Stimulated activated naive CD8-positive, alpha-beta T cell treated with anti-CD3 and anti-CD28 coated beads, Interleukin-15, Interleukin-2, amounts not matched to agents 100 U/mL and 50 U/mL, for 24 hours (primary cell): ENCODE measurements at places on chromosomes 2 and 18.

DNA sequence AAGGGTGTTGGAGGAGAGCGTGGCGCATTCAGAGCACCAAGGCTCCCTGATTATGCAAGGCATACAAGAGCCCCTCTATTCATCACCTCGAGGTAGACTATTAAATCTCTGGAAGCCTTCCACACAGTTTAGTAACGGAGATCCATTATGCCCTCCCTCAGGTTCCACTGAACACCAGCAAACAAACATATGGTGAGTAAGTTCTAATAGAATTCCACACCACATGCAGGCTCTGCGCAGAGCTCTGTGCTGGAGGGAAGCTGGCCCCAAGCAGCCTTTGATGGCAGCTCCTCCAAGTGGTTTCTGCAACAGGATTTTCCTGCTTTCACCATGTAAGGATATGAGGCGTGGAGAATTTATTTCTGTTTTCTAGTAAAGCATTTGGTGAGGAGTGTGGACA, 238.6 kb downstream of the C1D start:
- DNase-seq = no peak

DNA sequence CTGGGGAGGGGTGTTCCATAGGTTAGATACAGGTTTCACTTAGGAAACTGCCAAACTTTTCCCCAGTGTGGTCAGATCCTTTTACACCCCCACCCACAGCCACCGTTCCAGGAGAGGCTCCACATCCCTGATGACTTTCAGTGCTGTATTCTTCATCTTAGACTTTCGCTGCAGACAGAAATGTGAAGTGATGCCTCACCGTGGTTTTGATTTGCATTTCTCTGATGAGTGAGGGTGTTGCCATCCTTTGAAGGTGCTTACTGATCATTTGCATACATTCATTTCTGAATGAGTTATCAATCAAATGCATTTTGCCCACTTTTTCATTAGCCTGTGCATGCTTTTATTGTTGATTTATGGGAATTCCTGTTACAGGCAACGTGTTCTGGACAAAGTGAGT, 14.9 kb downstream of the COPS9 start:
- DNase-seq = no peak

DNA sequence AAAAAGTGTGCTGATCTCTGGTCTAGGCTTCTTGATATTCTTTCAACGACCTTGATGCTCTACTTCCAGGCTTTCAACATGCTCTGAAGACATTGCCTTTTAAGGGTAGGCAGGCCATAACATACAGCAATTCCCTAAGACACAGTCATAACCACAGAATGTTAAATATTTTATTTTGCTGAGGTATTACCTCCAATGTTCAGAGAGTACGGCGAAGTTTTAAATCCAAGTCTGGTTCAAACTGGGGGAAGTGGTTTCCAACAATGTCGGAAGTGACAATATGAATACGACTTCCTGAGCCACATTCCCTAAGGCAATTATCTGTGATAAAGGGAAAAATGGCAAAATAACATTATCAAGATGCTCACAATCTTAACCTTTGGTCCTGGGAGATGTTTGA, 1077.9 kb upstream of the PIK3C3 start:
- DNase-seq = no peak

GRCh38 chr18:63831080-63831788, 56.0 kb downstream of the SERPINB7 start:
- no peak for DNase-seq

GRCh38 chr2:184004948-184005672, 593.2 kb upstream of the ZNF804A start:
- DNase-seq = no peak

DNA sequence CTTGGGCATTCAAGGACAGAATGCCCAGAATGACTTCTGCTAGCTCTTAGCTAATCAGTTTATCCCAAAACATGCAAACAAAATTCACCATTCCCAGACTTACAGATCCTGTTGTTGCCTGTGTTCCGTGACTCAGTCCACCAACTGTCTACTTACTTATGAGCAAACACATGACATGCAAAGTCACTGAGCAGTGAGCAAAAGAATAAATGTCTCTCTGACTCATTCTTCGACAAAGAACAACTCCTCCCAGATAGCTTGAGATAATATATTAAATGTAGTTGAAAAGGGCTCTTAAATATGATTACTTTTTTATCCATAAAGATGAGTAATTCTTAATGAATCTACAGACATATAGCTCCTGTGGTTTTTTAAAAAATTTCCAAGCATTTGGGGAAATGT, 9.0 kb upstream of the CREG2 start:
- no peak for DNase-seq

DNA sequence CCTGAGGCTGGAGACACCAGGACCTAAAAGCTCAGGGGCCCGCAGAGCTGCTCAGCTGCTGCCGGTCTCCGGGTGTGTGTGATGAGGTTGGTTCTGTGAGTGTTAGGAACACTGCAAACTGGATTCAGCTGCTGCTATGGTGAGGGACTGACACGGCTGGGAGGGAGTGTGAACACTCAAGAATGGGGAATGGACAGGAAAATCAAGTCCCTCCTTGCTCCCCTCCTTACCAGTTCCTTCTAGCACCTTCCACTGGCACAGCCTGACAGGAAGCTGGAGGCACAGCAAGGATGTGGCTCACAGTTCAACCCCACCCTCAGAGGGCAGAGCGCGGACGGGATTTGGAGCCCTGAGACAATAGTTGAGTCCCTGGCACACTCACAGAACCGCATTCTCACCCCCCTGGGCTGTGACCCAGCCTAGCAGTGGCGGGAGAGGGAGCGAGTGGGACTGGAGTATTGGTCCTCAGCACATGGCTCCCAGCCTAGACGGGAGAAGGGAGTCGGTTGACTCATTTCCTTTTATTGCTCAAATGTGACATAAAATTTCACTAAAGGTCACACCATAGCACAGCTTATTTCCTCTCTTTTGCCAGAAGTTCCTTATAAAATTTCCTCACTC, 42.5 kb downstream of the LRRC30 start:
- DNase-seq = no peak

DNA sequence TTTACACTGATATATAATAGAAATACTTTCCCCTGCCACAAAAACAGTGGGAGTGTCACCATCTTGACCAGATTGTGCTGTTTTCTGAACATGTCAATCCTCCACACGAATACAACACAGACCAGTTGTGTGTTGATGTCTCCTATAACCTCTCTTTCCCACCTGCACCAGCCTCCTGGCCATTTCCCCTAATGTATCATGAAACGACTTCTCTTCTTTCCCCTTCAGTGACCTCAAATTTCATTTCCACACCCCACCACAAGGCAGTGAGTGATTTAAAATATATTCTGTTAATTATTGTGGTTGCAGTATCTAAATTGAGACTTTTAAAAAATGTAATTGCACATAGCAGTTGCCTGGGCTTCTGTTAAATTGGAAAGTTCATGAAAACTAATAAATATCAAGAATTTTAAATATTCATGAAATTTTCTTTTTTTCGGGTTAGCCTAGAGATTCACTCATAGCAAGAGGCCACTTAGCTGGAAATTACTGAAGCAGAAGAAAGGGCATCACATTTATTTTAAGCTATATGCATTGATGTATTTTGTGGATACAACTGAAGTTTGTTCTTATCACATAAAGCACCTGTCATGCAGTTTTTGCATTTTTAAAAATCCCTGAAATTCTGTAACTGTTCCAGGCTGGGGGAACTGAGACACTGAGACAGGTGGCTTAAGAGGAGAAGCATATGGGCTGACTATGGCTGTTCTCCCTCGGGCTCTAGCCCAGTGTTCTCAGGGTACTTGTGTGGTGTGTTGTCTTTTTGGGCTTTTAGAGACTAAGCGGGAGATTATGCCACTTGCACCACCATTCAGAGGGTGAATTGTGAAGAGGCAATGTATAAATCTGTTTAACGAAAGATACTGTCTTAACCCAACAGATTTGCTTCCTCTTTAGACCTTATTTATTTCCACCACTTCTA, 15.9 kb downstream of the FAM171B start:
- no peak for DNase-seq

DNA sequence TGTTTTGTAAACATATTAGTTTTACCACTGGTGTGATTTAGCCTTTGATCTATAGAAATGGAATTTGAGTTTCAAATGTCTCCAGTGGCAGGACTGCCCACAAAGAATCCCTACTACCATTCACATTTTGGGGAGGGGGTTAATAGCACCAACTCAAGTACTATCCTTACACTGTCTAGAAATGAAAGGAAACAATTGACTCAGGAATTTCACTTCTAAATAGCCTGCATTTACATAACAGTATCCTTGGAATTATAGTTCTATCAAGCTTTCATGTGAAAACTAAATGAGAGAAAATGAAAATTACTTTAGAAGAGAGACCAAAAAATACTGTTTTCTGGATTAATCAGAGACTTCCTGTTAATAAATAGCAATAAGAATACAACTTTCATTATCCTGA, 7.5 kb upstream of the CCDC93 start:
- DNase-seq = no peak

DNA sequence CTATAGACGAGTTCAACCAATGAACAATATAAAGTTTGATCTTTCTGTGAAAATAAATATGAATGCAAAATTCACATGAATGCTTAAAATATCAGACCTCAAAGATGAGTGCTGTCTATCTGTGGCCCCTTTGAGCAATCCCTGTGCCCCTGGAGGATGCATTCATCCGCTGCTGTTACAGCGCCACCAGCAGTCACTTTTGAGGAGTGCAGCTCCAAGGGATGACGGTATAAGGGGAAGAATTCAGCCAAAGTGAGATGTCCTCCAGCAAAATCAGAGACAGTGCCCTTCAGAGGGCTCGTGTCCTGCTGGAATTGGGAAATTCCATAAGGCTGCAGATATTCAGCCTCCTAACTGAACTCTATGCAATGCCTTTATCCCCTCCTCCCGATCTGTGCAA, 12.0 kb upstream of the CHRNA1 start:
- peak; percentile 51 for DNase-seq

GRCh38 chr18:8726281-8726680, 20.9 kb downstream of the MTCL1 start:
- no peak for DNase-seq

GRCh38 chr2:217604527-217605194, 398.1 kb downstream of the TNS1 start:
- no peak for DNase-seq

DNA sequence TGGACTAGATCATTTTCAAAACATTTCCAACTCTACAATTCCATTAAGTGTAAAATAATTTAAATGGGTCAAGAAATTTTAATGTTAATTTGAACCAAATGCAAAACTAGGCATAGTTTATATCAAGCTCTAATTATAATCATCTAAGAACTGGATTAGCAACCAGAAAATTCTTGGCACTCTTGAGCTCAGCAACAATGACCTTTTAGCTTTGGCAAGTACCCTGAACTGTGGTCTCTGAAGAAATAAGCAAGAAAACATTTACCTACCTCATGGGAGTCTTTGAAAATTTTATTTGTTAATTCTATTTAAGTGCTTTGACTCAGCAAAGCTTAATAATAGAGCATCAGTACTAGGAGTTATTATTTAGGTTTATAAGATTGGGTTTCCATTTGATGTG, 313.2 kb downstream of the SATB2 start:
- no peak for DNase-seq

- no peak for DNase-seq
These were observed 87.2 kb upstream of the ALPP start for GRCh38 chr2:232291343-232291742.

GRCh38 chr2:84429328-84429727, 29.8 kb downstream of the SUCLG1 start:
- DNase-seq = no peak

DNA sequence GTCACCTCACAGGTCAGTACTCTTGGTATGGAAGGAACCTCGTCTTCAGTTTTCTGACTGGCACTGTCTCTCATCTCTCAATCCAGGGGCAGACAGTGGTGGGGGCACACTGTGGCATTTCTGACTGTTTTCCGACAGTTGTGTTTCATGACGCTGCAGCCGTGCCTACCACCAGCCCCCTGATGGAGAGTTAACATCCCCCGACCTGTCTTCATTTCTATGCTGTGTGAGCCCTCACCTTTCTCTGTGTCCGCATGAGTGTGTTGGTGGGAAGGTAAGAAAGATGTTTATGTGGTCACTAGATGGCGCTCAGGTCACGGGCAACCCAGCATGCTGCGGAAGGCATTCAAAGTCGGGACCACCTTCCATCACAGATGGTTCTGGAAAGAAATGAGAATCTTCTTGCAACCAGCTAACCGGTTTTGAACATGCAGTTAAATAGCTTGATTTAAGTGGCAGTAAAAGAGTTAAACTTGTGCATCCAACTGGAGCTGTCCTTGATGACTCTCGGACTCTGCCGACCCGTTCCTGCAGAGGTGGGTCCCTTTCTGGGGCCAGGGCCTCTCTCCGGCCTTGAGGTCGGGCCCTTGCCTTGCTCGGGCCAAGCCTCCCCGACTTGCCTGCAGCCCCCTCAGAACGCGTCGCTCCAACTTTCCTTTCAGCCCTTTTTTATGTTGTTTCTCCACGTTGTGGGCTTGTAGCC, 92.4 kb downstream of the DYSF start:
- DNase-seq = peak; percentile 51

GRCh38 chr2:122523143-122523542, 767.7 kb downstream of the TSN start:
- no peak for DNase-seq

- no peak for DNase-seq
These were observed 203.4 kb upstream of the TRIB2 start for GRCh38 chr2:12513339-12513738.

- no peak for DNase-seq
These were observed 142.3 kb downstream of the ACOXL start for GRCh38 chr2:110874453-110875383.

GRCh38 chr2:239303711-239304532, 96.9 kb downstream of the HDAC4 start:
- no peak for DNase-seq

GRCh38 chr2:9768388-9768787, 74.9 kb upstream of the TAF1B start:
- no peak for DNase-seq

DNA sequence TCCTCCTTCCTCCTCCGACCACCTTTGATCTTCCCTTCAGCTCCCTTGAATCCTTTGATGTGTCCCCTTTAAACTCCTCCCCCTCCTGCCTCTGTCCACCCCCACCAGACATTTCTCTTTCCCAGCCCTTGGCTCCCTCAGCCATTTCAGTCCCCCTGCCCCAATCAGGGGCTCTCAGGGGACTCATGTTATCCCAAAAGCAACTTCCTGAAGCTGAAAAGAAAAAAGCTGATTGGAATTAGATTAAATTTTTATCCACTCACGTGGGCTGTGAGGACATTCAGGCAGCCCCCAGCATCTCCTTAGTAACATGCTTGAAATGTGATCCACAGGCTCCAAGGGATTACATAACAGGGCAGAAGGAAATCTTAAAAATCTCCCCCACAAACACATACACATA, 81.3 kb downstream of the NEURL3 start:
- DNase-seq = no peak
